ENCODE measurements at places on chromosomes 1 and 21.
A peak's percentile ranks its signal among the peaks of the same experiment; 100 is the strongest.

- DNase-seq, result peak; percentile 18
These were observed 713.8 kb downstream of the KCNT2 start for GRCh38 chr1:195894411-195894810.

- DNase-seq, result no peak
These were observed 1530.1 kb upstream of the TPTE start for GRCh38 chr21:8991088-8991907.

GRCh38 chr1:44604157-44604955 is 69.9 kb downstream of the TMEM53 start:
- no peak for DNase-seq

GRCh38 chr1:186210258-186210657 is 164.8 kb downstream of the TPR start:
- no peak for DNase-seq

GRCh38 chr1:19436716-19437476 is 48.4 kb downstream of the CAPZB start:
- DNase-seq, result peak; percentile 55

GRCh38 chr1:98057236-98057910 is 136.5 kb upstream of the DPYD start:
- DNase-seq, result no peak

DNA sequence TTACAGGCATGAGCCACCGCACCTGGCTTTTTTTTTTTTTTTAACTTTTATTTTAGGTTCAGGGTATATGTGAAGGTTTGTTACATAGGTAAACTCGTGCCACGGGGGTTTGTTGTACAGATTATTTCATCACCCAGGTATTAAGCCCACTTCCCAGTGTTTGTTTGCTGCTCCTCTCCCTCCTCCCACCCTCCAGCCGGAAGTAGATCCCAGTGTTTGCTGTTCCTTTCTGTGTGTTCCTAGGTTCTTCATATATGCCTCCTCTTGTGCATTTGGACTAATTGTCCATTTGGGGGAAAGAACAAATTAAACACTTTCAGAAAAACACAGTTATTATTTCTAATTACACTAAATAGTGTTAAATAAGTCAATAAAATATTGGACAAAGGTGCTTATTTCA is 1.1 kb upstream of the SLC2A7 start:
- DNase-seq, result no peak

DNA sequence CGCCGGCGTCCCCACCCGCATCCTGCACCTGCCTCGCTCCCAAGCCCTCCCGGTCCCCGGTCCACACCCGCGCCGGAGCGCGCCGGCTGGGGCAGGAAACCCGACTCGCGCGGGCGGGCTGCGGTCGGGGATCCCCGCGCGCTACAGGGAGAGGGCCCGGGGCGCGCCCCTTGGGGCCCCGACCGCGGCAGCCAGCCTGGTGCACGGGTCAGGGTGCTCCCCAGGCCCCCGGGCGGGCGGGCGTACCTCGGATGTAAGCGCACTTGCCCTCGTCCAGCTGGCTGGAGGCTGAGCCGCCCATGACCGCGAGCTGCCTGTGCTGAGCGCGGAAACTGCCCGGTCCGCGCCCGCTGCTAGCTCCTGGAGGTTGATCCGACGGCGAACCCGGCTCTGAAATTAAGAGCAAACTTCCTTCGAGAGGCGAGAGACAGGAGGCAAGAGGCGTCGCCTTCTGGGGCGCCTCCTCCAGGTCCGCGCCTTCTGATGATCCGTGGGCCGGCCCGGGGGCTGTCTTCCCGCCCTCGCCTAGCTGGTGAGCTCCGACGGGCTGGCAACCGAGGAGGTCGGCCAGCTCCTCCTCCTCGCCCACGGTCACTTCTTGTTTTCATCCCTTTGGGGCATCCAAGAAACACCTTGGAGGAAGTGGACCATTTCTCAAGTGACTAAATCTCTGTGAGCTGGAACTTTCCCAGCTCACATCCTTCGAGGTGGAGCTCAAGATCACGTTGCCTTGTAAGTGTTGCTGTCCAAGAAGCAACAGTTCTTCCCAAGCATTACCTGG is at the start of gene NIBAN1:
Gene NIBAN1, minus strand, starts transcription at position 453 of the 781 bp plus-strand sequence. Its CDS starts 152 bp downstream, at position 301.
- peak; percentile 53 for DNase-seq

GRCh38 chr1:243959998-243960397 is 91.1 kb upstream of the ZBTB18 start:
- DNase-seq, result no peak

GRCh38 chr1:39654291-39654690 is 14.8 kb upstream of the HEYL start:
- no peak for DNase-seq

DNA sequence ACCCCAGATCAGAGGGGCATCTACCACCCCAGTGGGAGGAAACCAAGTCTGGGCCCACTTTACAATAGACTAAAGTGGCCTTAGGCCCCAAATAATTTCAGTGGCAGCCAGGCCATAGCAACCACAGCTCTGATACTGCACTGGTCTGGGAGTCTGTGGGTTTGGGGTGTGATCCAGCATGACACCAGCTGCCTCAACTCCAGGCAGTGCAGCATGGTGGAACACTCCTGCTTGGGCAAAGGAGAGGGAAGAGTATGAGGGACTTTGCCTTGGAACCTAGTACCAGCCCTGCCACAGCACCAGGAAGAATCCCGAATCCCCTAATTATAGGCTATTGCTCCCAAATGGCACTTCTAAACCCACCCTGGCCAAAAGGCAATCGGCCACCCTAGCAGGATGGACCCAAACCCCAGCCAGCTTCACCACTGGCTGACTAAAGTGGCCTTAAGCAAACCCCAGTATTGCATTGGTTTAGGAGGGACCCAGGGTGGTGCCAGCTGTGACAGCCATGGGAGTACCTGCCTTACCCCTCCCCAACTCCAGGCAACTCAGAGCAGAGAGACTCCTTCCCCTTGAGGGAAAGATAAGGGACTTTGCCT is 47.1 kb downstream of the PACC1 start:
- DNase-seq, result no peak

DNA sequence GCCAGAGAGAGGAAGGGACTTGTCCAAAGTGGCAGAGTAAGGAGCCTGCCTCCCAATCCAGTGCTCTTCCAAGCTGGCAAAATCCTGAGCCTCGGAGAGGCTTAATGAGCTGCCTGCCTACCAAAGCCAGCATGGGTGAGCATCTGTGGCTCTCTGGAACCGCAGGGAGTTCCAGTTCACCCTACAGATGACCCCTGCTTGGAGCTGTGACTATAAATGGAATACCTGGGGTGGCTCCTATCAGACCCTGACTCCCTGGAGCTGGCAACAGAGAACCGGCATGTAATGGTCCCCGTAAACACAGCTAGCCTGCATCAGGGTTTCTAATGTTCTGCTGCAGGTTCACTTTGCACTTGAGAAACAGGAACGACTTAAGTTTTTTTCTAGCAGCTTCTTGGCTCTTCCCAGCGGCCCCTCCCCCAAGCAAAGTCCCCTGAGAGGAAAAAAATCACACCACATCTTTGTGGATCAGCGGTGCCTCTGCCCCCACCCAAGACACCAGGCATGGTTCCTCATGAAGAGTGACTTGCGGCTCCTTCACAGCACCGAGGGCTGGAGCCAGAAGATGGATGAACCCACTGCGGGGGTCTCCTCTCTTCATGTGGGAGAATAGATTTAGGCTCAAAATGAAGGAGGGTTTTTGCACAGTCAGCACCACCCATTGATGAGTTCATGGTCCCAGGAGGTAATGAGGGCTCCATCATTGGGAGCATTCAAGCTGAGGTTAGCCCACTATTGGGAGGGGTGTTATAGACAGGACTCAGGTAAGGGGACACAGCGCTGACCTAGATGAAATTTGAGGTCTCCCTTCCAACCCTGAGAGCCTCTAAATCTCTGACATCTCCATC is 79.0 kb downstream of the SYT2 start:
- no peak for DNase-seq

DNA sequence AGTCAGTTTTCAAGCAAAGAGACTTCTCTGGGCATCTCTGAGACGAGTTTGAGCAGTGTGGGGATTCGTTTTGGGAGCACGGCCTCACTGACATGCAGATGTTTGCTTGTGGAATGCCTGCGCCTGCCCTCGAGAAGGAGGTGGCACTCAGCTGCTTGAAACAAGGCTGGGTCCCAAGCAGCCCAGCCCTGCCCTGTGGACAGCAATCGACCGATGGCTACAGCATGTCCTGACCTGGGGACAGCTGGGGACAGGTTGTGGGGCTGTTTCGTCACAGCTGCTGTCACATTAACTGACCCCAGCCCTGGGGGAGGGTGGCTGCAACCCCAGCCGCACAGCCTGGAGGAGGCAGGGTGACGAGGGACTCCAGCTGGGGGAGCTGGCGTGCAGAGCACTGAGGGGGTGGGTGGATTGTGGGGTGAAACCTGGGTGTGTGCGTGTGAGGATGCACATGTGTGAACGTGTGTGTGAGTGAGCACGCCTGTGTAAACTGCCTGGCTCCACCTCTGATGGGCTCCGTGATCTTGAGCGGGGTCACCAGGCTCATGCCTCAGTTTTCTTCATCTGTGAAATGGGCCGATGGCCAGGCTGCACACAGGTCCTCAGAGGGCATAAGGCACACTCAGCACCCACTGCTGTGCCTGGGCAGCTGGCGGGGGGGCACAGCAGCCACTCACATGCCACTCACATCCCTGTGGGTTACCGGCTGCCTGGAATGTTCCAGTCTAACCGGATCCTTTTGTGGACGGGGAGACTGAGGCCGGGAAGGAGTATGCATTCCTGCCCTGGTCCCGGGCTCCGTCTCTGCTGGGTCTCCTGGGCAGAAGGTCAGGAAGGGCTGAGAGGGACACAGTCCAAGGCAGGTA is 49.3 kb downstream of the COL18A1 start:
- DNase-seq, result peak; percentile 52

DNA sequence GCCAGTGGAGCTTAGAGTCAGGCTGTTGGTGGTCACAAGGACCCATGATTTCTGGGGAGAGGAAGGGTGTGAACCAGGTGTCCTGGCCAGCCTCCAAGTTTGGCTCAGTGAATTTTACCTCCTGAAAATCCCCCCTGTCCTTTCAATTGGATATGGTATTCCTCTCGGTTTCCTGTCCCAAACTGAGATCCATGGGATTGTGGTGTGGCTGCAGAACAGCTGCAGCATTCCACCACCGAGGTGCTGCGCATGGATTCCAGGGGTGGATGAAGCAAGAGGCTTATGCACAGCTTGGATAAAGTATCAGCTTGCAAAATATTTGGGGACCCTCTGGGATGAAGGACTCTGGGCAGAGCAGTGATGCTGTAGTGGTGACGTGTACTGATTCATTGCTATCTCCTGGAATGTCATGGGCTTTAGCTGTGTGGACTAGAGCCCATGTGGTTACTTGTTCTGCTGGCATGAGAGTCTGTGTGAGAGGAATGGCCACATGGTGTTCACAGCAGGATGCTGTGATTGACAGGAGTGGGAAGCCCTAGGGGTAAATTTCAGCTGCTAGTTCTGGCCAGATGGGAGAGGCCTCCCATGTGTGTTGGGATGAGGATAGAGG is 148.7 kb upstream of the SPAG17 start:
- DNase-seq, result no peak

DNA sequence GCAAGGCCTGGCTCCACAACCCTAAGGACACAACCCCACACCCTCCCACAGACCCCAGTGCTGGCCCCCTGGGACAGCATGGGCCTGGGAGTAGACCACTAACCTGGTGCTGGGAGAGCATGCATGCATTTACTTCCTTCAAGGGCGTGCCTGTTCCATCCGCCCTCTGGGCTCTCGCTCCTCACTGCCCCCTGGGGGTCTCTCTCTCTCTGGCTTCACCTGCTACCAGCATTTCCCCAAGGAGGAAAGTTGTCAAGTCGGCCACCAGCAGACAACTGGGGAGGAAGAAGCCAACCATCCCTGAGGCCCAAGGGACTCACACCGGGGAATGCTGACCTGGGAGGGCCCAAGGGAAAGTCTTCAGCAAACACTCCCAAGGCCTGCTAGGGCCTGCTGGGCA is 6.5 kb downstream of the LRP8 start:
- DNase-seq, result no peak

DNA sequence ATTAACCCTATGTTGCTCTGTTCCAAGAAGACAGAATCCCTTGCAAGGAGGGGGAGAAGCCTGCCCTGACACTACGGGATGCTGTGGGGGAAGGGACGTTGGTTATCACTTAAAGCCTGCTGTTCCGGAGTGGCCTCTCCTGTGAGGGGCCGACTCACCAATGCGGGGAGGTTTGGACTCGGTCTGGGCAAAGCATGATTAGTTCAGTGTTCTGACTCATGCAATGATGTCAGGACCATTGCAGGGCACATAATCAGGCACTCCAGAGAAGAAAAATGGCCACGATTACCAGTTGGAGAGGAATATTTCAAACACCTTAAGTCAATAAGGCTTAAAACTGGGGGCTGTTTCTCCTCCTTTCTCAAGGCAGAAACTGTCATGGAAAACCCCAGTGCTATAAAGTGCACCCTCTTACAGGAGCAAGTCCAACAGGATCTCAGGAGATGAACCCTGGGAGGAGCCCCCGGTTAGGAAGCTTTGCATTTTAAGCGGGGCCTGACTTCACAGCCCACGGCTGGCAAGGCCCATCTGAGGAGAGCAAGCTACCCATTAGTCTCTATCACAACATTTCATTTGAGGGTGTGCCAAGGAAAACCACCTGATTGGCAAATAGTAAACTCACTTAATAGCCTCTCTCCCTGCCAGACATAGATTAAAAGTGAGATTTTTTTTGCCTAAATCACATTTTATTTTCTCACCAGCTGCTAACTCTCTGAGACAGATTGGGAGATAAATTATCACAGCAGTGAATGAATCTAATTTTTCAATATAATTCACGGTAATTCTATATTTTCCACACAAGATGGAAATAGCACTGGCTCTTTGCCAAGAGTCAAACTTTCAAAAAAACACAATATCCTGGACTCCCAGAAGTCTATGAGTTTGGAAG is 202.5 kb downstream of the C1orf94 start:
- DNase-seq, result no peak

DNA sequence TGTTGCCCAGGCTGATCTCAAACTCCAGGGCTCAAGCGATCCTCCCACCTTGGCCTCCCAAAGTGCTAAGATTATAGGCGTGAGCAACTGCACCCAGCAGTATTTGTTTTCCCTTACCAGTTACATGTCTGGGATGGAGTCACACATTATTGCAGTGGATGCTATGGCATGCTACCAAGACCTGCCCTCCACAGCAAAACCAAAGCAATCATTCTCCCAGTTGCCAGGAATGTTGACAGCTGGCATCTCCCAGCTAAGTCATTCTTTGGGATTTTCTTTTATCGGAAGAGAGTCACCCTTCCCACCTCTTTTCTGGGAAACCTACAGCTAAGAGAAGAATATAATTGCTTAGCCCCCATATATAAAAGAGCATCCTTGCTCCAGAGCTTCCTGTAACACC is 49.4 kb upstream of the RGS7 start:
- no peak for DNase-seq

GRCh38 chr1:203453616-203454015 is 22.0 kb upstream of the PRELP start:
- DNase-seq, result no peak

DNA sequence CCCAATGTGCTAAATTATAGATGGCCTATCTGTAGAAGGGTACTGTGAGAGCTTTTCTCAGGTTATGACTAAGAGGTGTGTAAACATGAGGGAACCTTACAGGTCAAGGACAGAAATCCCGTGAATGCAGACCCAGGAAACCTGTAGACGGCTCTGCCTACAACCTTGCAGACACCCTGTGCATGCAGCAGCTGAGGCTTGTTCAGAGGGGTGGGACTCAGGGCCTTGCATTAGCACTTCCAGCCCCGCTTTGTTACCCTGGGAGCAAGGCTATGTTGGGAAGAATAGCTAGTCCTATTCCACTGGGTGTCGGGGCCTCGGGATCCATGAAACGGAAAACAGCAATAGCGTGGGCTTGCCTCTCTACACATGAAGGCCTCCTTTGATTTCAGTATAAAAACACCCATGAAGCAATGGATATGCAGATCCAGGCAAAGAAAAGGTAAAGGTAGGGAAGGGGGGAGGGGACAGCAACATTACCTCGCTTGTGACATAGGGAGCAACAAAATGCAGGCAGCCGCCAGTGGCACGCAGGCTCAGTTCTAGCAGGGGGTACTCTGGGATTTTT is 9.5 kb upstream of the NDUFS5 start:
- no peak for DNase-seq

- no peak for DNase-seq
These were observed 1.2 kb upstream of the NID1 start for GRCh38 chr1:236066054-236066453.

All from foreskin keratinocyte (primary cell).